ENCODE measurements at places on chromosomes 4 and X.

DNA sequence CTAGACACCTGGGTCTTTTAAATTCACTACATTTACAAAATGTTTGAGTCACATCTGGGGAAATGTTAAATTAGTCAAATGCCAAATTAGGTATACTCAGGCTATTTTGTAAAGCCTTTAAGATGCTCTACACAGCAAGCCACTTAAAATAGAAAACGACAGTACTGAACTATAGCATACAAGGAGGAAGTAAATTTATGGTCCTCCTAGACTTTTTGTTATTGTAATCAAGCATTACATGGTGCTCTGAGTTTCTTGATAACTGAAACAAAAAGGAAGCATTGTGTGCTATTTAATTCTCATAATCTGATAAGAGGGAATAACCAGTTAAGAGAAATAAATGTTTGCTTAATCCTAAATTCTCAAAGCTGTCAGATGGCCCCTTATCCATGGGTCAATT is 46.2 kb downstream of the SLC9A7 start:
- no peak for DNase-seq

- no peak for DNase-seq
Measured at GRCh38 chr4:3651267-3651845, 114.8 kb upstream of the ADRA2C start.

- no peak for DNase-seq
Measured at GRCh38 chr4:105896461-105896942, 1.2 kb downstream of the NPNT start.

GRCh38 chrX:10471418-10471817 is 149.0 kb downstream of the MID1 start:
- no peak for DNase-seq
